Activated CD4-positive, CD25-positive, alpha-beta regulatory T cell treated with anti-CD3 and anti-CD28 coated beads, Interleukin-2, amount 50 U/mL, for 16 hours (primary cell): ENCODE measurements at places on chromosomes 7 and 10.
A peak's percentile ranks its signal among the peaks of the same experiment; 100 is the strongest.

DNA sequence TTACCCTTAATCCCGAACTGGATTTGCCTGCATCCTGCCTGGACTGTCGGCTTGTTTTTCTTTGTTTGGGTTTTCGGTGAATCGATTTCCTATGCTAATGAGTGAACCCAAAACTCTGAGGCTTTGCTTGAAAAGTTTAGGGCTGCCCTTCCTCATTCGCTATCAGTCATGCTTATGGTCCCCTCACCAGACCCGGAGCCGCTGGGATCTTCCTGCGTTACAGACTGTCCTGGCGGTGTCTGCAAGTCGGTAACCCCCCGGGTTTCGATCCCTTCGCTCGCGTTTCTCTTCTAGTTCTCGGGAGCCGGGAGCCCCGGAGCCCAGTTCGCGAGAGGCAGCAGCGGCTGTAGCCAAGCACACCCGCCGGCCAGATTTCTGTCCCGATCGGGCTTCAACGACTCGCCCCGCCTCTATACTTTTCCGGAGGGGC lies 2.2 kb downstream of the EMX2 start:
- no peak for DNase-seq

GRCh38 chr7:1807821-1808600 lies 137.9 kb downstream of the ELFN1 start:
- DNase-seq = no peak

DNA sequence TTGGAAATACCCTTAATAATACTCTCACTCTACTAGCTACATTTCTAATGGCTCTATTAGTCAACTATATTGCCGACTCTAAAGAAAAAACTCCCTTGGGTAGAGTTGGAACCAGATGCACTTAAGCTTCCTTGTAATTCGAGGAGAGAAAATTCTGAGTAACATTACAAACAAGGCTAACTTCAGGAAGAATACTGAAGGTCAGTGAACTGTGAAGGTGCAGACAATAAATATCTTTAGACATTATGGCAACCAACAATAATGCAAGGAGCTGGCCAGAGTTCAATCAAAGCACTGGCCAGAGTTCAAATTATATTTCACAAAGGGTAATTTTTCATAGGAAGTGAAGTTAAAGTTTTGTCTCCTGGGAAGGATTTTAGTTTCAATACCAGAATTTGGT lies 40.7 kb upstream of the MRLN start:
- DNase-seq = no peak

- DNase-seq = no peak
These were observed 304.5 kb upstream of the LRRN3 start for GRCh38 chr7:110786328-110786965.

GRCh38 chr10:5666841-5667630 lies 641 bp upstream of the ASB13 start:
- DNase-seq = no peak

DNA sequence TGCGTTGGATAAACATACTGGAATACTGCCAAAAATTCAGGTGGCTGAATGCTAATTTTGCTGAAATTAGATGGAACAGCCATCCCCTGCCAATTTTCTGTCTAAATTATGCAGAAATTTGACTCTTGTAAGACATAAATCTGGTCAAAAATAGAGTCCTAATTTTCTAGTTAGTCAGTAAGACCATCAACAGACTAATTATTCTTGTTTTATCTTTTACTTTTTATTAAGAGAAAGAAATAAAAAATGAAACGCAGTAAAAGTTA lies 110.3 kb upstream of the GATA3 start:
- DNase-seq = no peak

- no peak for DNase-seq
These were observed 421.4 kb downstream of the PLXNA4 start for GRCh38 chr7:132154695-132155471.

DNA sequence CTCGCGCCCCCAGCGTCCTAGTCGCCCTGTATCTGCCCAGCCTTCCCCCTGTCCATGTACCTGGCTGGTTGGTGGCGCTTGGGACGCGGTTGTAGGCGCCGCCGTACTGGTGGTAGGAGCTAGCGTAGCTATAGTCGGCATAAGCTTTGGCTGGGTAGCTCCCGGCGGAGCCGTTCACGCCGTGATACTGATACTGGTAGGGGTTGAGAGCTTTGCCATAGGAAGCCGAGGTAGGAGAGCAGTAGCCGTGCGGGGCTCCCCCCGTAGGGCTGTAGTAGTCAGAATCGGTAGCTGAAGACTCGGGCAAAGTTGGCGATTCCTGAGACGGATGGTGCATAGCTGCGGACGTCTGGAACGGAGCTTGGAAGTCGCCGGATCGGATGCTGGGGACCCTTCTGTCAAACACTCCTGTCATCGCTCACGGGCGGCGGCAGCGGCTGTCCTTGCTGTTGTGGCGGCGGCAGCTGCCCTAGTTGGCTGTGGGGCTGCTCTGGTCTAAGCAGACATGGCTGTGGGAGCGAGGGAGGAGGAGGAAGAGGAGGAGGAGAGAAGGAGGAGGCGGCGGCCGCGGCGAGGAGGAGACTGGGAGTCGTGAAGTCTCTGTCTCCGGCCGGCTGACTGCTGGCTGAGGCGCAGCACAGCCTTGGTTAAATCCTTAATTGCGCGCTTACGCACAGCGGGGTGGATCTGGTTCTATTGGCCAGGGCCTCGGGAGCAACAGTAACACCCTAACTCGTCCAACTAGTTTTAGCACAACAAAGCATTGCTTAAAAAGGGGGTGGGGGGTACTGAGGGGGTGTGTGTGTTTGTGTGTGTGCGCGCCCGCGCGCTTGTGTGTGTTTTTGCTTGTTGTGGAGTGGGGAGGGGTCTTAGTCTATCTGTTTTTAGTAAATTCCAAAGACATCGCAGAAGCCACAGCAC lies at the start of gene DLX5:
Gene DLX5, minus strand, starts transcription at position 623 of the 921 bp plus-strand sequence. Its CDS starts 208 bp downstream, at position 415.
- no peak for DNase-seq

DNA sequence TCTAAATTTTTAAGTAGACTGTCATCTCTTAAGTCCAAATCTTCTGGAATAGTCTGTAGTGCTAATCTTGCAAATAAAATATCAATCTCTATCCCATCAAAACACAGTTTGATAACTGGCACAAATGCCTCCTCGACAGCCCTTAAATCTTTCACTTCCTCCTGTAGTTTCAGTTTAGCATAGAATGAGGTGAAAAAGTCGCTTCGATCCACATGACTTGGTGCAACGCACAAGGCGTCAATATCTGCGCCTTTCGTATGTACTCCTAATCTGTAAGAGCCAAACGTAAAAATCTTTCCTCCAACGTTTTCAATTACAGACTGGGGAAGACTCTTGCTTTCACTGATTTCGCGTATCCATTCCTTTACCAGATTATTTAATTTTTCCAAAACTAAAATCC lies 603 bp downstream of the PAPOLB start:
- no peak for DNase-seq

GRCh38 chr7:1943933-1944618 lies 274.0 kb downstream of the ELFN1 start:
- no peak for DNase-seq

GRCh38 chr7:39199951-39200350 lies 222.2 kb downstream of the POU6F2 start:
- DNase-seq = no peak

- DNase-seq = no peak
These were observed 83.6 kb downstream of the ICA1 start for GRCh38 chr7:8178353-8178752.

DNA sequence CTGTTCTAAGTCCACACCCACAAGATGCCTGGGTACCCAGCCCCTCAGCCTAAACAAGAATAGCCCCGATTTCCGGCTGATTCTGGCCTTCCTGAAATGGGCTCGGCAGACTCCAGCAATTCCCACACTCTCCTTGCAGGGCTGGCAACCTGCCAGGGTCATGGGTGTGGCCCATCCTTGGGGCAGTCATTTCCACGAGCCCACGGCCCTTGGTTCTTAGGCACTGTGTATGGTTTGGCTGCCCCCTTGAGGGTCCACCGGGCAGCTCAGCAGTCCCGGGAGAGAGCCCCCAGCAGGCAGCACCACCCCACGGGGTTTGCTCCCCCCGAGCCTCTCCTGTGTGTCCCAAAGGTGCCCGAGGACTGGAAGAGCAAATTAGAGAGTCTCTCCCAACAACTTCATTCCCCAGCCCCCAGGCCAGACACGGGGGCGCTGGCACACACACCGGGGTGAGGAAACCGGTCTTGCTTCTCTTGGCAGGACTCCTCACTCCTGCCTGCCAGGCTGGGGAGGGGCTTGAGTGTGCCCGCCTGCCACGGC lies 142.2 kb downstream of the EMX2 start:
- no peak for DNase-seq

GRCh38 chr10:3668276-3668965 lies 116.6 kb downstream of the KLF6 start:
- DNase-seq = peak; percentile 40

GRCh38 chr7:20839987-20840386 lies 53.3 kb upstream of the SP8 start:
- DNase-seq = no peak

DNA sequence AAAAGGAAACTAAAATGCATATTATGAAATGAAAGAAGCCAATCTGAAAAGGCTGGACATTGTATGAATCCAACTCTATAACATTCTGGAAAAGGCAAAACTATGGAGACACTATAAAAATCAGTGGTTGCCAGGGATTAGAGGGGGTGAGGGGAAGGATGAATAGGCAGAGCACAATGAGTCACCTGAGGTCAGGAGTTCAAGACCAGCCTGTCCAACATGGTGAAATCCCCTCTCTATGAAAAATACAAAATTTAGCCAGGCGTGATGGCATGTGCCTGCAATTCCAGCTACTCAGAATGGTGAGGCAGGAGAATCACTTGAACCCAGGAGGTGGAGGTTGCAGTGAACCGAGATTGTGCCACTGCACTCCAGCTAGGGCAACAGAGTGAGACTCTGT lies 324.8 kb upstream of the PHYHIPL start:
- no peak for DNase-seq

DNA sequence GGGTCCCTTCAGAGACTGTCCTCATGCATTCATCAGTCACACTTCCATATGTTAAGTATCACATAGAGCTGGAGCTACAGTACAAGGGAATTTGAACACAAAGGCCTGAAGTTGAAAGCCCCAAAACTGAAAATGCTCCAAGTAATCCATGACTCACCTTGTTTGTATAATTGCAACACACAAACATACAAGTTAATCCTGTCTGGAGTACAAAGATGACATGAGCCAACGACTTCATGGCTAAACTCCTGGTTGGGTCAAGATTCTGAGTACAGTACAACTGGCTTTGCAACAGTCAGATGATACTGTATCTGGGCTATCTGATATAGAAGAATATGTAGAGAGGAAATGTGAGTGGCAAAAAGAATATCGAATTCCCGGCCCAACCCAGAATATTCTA lies 73.1 kb upstream of the AASS start:
- no peak for DNase-seq

DNA sequence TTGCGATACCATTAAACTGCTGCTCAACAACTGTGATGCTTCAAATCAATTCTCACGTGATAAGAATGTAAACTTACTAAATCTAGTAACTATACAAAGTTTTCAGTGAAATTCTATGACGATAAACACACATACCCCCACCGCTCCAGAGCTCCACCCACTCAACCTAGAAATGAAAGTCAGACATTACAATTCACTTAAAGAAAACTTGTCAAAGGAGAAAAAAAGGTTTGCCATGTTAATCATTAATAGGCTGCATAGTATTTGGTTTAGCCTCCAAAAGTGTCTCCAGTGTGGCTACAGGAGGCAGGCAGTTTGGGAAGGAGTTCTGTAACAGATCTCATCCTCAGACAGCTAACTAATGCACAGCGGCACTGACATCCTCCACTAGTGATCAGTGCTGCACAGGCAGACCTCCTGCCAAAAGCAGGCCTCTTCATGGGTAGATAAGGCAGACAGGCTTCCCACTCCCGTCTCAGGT lies 3.1 kb downstream of the HERPUD2 start:
- DNase-seq = peak; percentile 20

GRCh38 chr7:38222481-38223096 lies 44.5 kb downstream of the STARD3NL start:
- DNase-seq = no peak

DNA sequence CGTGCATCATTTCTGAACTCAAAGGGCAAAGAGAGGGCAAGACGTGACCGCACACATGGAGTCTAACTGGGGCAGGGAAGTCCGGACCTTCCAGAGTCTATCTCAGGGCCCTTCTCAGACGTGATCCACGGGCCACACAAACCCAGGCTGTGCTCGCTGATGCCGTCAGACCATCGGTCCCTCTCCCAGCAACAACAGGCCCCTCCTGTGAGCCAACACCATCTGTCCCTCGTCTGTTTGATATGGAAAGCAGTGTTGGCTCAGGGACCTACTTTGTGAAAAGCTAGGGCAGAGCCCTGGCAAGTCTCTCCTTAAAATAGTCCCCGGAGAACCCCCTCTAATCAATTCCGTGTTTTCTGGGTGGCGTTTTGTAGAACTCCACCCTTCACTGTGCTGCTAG lies 208.8 kb downstream of the TCERG1L start:
- DNase-seq = no peak

DNA sequence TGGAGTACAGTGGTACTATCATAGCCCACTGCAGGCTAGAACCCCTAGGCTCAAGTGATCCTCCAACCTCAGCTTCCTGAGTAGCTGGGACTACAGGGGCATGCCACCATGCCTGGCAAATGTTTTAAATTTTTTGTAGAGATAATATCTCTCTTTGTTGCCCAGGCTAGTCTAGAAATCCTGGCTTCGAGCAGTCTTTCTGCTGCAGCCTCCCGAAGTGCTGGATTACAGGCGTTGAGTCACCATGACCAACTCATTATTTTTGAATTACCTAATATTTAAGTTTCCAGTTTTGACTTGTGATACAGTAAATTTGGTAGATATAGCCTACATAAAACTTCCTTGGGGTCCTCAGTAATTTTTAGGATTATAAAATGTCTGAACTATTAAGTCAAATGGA lies 74.1 kb downstream of the RUNDC3B start:
- no peak for DNase-seq

- no peak for DNase-seq
These were observed 4.1 kb downstream of the KCNIP2 start for GRCh38 chr10:101839416-101840063.

DNA sequence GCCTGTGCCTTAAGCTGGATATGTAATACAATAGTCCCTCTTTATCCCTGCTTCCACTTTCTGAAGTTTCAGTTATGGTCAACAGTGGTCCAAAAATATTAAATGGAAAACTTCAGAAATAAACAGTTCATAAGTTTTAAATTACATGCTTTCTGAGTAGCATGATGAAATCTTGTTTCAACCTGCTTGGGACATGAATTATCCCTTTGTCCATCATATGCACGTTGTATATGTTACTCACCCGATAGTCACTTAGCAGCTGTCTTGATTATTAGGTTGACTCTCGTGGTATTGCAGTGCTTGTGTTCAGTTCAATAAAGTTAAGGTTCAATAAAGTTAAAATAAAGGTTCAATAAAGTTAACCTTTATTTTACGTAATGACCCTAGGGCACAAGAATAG lies 25.5 kb downstream of the C1GALT1 start:
- no peak for DNase-seq

GRCh38 chr7:139594911-139595476 lies 71.5 kb downstream of the CLEC2L start:
- DNase-seq = no peak

DNA sequence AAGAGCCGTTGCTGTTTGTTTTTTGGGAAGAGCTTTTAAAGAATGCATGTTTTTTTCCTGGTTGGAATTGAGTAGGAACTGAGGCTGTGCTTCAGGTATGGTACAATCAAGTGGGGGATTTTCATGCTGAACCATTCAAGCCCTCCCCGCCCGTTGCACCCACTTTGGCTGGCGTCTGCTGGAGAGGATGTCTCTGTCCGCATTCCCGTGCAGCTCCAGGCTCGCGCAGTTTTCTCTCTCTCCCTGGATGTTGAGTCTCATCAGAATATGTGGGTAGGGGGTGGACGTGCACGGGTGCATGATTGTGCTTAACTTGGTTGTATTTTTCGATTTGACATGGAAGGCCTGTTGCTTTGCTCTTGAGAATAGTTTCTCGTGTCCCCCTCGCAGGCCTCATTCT lies 31.6 kb downstream of the PFKFB3 start:
- no peak for DNase-seq
